ENCODE measurements at places on chromosomes 4 and X.

DNA sequence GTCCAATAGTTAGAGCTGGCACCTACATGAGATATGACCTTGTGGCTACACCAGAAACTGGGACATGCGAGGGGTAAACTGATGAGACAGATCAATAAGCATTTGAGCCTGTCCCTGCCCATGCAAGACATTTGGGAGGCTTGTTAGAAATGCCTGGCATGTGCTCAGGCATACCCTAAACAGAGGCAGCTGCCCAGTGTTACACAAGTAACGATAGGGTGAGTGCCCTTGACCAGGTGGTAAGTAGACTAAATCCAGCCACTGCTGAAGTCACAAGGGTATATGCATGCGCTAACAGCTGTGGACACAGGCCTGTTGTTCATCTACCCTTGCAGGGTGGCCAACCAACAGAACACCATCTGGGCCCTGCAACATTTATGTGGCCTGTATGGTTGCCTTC lies 56.1 kb upstream of the CCDC149 start:
- peak; percentile 28 for DNase-seq

DNA sequence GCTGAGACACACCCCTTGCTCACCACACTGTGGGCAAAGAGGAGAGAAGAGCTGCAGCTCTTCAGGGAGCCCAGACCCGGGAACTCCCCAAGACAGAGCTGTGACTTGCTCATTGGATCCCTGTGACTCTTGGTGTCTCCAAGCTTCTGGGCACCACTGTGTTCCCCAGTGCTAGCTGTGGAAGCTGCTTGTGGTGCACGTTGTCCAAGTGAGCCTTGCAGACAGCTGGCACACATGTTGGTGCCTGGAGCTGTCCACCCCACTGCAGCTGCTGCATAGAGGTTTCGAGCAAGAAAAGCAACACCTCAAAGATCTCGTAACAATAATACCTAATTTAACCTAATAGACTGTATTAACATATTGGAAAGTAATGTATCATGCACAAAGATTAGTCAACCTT lies 1089.3 kb downstream of the PCDH18 start:
- no peak for DNase-seq

DNA sequence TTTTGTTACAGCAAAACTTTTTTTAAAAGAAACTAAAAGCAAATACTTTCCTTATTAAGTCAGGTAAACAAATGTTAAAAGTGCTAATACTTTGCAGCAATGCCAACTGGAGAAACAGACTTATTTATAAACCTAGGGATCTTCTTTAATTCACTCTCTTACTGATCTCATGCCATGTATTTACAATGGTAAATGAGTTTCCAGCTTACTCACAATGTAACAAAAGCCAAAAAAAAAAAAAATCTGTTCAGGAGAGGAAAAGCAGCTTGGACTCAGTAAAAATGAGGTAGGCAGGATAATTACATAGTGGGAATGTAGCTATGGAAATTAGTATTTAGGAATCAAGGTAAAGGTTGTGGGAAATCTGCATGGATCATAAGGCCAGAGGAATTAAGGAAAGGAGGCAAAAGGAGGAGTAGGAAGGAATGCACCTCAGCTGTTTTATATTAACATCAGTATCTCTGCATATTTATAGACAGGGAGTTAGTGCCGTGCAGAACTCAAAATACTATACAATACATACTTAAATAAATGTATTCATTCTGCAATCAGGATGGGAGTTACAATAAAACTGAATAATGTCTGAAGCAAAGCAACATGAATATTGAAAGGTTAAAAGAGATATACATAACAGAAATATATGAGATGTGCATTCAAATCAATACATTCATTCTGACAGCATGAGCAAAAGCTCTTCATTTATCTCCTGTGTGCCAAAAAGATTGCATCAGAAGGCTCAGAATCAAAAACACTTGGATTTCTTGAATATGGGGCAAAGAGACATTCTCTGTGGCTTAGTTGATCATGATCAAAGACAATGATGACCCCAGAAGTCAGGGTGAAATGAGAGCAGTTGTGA lies 57.9 kb upstream of the ETNPPL start:
- no peak for DNase-seq

GRCh38 chr4:27666943-27667342 lies 806.3 kb downstream of the STIM2 start:
- DNase-seq = no peak

DNA sequence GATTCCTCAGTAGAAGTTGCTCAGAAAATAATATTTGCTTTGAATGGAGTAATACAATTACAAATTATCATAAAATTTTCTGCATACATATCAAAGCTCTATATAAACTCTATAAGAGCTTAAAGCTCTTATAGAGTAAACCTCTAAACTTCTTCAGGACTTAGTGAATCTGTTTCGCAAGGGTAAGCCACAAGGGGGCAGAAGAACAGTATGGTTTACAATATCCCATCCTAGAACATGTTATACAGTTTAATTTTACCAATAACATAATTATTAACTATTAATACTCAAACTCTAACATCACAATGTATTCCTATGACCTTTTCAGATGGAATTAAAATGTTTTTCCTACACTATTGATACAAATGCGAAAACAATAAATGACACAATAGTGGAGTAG lies 33.8 kb upstream of the SPANXN1 start:
- no peak for DNase-seq

- no peak for DNase-seq
Measured at GRCh38 chr4:73814679-73815078, 21.8 kb upstream of the CXCL6 start.

GRCh38 chrX:97310373-97310772 lies 426.7 kb downstream of the RPA4 start:
- no peak for DNase-seq

- DNase-seq = no peak
Measured at GRCh38 chr4:1030031-1030430, 18.6 kb downstream of the FGFRL1 start.

DNA sequence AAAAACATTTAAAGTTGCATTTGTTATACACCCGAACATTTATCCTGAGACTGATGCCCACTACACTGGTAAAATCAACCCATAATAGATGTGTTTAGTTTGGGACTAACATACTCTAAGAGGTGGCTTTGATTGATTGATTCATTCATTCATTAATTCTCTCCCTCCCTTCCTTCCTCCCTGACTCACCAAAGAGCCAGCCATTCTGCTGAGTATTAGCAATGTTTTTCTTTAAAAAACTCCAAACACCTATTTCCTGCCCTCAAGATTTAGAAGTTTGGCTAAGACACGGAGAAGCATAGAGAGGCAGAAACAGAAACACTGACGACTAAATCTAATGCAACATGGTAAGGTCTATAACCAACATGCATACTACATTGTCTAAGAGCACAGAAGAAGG lies 88.9 kb downstream of the RASL11B start:
- no peak for DNase-seq

DNA sequence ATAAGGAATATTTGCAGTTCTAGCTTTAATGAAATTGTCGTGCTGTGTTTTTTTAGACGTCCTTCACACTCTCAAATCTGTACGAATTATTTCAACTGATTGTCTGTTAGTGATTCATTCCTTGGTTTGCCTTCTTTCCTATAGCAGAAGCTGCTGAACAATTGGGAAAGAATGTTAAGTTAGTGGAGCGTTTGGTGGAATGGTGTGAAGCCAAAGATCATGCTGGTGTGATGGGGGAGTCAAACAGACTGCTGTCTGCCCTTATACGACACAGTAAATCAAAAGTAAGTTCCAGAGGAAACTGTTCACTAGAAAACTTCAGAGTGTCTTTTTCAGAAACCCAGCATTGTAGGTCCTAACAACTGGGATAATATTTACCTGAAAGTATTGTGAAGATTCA lies 159.9 kb downstream of the RAP1GDS1 start:
- DNase-seq = no peak

- DNase-seq = no peak
Measured at GRCh38 chr4:105780176-105780575, 71.6 kb downstream of the GSTCD start.

DNA sequence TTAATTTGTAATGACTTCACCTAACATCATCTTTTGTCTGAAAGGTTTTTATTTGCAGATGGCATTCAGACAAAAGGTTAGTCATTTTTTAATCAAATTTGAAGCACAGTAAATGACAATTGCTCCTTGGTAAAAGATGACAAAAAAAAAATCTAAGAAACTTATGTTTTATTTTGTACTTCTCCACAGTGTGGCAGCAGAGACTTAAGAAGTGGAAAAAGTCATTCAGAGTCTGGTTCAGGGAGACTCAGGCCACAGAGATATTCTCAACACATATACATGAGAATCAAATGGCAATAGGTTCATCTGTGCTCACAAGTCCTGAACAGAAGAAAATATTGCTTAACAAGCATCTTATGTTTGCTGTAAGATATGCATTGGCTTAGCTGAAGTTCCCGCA lies 436.2 kb downstream of the KCNIP4 start:
- no peak for DNase-seq

- no peak for DNase-seq
Measured at GRCh38 chrX:139286342-139286741, 244.2 kb upstream of the F9 start.

- no peak for DNase-seq
Measured at GRCh38 chr4:75800972-75801371, 76.6 kb downstream of the USO1 start.

- no peak for DNase-seq
Measured at GRCh38 chrX:129939986-129940385, 34.0 kb downstream of the UTP14A start.

DNA sequence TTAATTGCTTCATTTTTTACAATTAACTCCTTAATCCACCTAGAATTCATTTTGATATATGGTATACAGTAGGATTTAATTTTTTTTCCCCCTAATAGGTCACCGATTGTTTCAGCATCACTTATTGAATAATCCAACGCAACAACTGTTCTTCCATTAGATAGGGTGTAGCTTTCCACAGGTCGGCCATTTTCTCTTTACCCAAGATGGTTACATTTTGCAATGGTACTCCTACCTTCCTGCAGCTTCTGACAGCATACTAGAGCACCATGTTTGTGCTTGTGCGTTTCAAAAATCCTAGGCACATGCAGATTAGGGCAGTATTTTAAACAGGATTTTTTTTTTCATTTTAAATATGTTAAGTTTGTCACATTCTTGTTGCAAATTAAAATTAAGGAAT lies 2.3 kb downstream of the LINC00632 start:
- DNase-seq = no peak

DNA sequence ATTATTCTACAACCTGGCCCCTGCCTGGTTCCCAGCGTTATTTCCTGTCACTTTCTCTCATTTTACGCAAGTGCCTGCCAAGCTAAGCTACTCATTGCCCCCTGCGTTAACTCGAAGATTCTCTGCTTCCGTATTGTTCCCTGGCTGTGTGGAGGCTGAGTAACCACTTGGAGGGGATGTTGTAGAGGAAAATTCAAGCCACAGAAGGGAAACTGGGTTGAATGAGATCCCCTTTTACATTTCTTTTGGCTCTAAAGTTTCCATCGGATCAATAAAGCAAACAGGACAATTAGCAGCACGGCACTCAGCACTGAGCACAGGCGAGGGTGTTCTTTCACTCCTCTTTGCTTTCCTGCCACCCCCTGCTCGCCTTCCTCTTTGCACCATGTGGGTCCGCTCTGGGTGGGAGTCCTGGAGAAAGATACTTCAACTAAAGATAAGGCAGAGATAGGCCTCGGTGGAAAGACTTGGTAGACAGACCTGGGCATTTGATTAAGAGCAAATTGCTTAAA lies 4.2 kb upstream of the TMSB4X start:
- DNase-seq = no peak

DNA sequence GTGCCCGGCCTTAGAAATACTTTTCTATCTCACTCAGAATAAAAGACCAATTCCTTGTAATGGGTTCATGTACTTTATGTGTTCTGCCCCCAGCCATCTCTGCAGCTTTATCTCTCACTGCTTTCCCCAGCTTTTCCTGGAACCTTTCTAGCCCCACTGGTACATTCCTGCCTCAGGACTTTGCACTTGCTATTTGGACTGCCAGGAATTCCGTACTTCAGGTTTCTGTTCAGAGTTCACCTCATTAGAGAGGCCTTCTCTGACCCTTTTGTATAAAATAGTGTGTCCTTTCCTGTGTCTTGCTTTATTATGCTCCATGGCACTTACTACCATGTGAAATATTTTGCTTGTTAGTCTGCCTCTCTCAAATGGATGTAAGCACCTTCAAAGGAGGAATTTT lies 112.5 kb downstream of the PDLIM5 start:
- no peak for DNase-seq

- no peak for DNase-seq
Measured at GRCh38 chrX:91079342-91080114, 355.1 kb upstream of the PABPC5 start.

- no peak for DNase-seq
Measured at GRCh38 chrX:30748342-30748960, 95.2 kb downstream of the GK start.
